ENCODE measurements at places on chromosomes 12 and 14. TPM values are rescaled to one million over a fixed set of nuclear protein-coding genes. Genes with fewer than 3 reads are reported as not detected.

Gene PLEKHG7
- total RNA-seq, result not detected

Gene TAS2R9
- 0.13 TPM for total RNA-seq

Gene TMTC1
- total RNA-seq, result 7.8 TPM

Gene VPS33A
- total RNA-seq, result 24.4 TPM

Gene CLEC7A
- total RNA-seq, result 0.25 TPM

Gene AMHR2
- not detected for total RNA-seq

All from bladder microvascular endothelial cell (primary cell).